ENCODE measurements at places on chromosomes 2 and 18.

DNA sequence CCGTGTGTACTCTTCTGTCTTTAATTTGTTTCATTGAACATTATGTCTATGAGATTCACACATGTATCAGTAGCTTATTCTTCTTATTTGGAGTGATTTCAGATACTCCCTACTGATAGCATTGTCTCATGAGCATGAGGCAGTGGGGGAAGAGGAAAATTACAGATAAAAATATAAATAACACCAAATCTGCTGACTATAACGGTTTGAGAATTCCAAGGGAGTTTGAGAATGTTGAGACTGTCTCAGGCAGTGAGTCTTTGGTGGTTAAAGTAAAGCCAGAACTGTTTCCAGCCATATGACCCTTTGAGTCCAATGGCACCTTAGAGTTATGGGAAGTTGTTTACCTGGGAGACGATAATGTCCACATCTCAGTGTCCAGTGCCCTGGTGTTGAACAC, 72.5 kb upstream of the KCNE4 start:
- DNase-seq, result no peak
- no peak overlapping the region for H3K27ac ChIP-seq
- H3K27me3 ChIP-seq, result no peaks in the 10 kb centered on the region
- peaks cover 34% of the 10 kb centered on the region for H3K4me1 ChIP-seq
- no peak overlapping the region for H3K4me3 ChIP-seq

DNA sequence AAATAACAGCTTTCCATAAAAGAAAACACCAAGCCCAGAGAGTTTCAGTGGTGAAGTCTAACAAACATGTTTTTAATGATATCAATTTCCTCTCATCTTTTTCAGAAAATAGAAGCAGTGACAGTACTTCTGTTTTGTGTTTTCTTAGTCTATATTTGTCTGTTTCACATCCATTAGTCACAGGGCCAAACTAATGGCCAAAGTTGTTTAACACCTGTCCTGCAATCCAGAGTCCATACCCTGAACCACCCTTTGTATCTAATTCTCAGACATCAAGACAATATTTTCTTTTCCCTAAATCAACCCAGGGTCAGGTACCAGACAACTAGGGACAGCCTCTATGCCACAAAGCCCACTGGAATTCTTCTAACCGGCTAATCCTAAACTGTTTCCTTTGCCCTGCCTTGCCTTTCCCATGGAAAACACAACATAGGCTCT, 25.9 kb downstream of the TMSB10 start:
- no peaks in the 10 kb centered on the region for H3K27me3 ChIP-seq
- no peaks in the 10 kb centered on the region for H3K36me3 ChIP-seq
- DNase-seq, result no peak
- no peak overlapping the region for H3K27ac ChIP-seq
- peaks cover 4% of the 10 kb centered on the region for H3K4me1 ChIP-seq
- H3K4me3 ChIP-seq, result no peak overlapping the region

- H3K27me3 ChIP-seq, result no peaks in the 10 kb centered on the region
- DNase-seq, result no peak
- no peak overlapping the region for H3K27ac ChIP-seq
- H3K4me1 ChIP-seq, result peaks cover 8% of the 10 kb centered on the region
- H3K4me3 ChIP-seq, result no peak overlapping the region
- H3K36me3 ChIP-seq, result no peaks in the 10 kb centered on the region
These were observed 20.2 kb downstream of the CLK1 start for GRCh38 chr2:200843993-200844948.

- DNase-seq, result no peak
- H3K4me3 ChIP-seq, result no peak overlapping the region
- H3K4me1 ChIP-seq, result no peaks in the 10 kb centered on the region
- H3K36me3 ChIP-seq, result no peaks in the 10 kb centered on the region
These were observed 290.6 kb downstream of the PTGR3 start for GRCh38 chr18:74918276-74918790.

DNA sequence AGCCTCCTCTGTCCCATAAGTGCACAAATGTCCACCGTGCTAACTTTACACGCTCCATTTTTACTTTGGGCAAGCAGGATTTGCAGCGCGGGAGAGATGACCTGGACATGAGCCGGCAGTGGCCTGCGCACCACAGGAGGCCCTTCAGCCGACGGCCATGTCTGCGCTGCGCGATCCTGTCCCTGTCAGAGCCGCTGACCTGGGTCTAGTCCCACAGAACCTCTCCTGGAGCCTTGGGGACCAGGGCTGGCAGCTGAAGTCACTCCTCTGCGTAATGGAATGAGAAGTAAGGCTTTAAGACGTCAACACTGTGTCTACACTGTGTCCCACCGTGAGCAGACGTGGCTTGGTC, 29.6 kb downstream of the ADI1 start:
- H3K27ac ChIP-seq, result no peak overlapping the region
- no peaks in the 10 kb centered on the region for H3K4me1 ChIP-seq
- no peaks in the 10 kb centered on the region for H3K36me3 ChIP-seq
- DNase-seq, result no peak

GRCh38 chr18:8751692-8752091, 46.3 kb downstream of the MTCL1 start:
- H3K4me1 ChIP-seq, result no peaks in the 10 kb centered on the region
- H3K4me3 ChIP-seq, result no peak overlapping the region
- no peak overlapping the region for H3K27ac ChIP-seq
- H3K36me3 ChIP-seq, result no peaks in the 10 kb centered on the region
- DNase-seq, result no peak

- DNase-seq, result no peak
- H3K4me3 ChIP-seq, result no peak overlapping the region
- H3K4me1 ChIP-seq, result no peaks in the 10 kb centered on the region
- H3K27ac ChIP-seq, result no peak overlapping the region
These were observed 393.9 kb upstream of the SLC14A2 start for GRCh38 chr18:45221363-45221762.

DNA sequence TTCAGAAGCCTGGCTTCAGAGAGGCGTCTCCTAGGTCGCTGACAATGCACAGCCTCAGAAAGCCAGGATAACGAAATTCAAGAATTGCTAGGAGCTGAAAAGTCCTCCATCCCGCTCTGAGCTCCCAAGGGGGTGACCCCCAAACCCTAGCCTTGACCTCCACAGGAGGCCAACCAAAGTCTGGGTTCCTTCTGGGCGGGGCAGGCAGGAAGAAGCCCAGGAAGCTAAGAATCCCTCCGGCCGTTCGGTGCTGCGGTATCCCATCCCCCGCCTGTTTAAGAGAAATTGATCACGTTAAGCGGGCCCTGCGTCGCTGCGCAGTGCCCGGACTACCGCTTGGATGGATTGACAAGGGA, 2.5 kb upstream of the OSR1 start:
- no peaks in the 10 kb centered on the region for H3K27me3 ChIP-seq
- H3K27ac ChIP-seq, result no peak overlapping the region
- H3K36me3 ChIP-seq, result no peaks in the 10 kb centered on the region
- no peak overlapping the region for H3K4me3 ChIP-seq
- DNase-seq, result no peak

- no peaks in the 10 kb centered on the region for H3K27me3 ChIP-seq
- H3K27ac ChIP-seq, result no peak overlapping the region
- no peaks in the 10 kb centered on the region for H3K4me1 ChIP-seq
- no peak overlapping the region for H3K4me3 ChIP-seq
- H3K36me3 ChIP-seq, result no peaks in the 10 kb centered on the region
These were observed 189.8 kb upstream of the TCF4 start for GRCh38 chr18:55777666-55778304.

- no peak overlapping the region for H3K4me3 ChIP-seq
- no peaks in the 10 kb centered on the region for H3K36me3 ChIP-seq
- peak; percentile 15 for DNase-seq
- H3K27me3 ChIP-seq, result no peaks in the 10 kb centered on the region
- H3K27ac ChIP-seq, result no peak overlapping the region
These were observed 61.0 kb downstream of the TMEM163 start for GRCh38 chr2:134657650-134658250.

Measured in PC-9 (cell line).